CD4-positive, alpha-beta T cell treated with Interleukin-21 for 1 hour (primary cell): ENCODE measurements at places on chromosomes 16 and 17.

DNA sequence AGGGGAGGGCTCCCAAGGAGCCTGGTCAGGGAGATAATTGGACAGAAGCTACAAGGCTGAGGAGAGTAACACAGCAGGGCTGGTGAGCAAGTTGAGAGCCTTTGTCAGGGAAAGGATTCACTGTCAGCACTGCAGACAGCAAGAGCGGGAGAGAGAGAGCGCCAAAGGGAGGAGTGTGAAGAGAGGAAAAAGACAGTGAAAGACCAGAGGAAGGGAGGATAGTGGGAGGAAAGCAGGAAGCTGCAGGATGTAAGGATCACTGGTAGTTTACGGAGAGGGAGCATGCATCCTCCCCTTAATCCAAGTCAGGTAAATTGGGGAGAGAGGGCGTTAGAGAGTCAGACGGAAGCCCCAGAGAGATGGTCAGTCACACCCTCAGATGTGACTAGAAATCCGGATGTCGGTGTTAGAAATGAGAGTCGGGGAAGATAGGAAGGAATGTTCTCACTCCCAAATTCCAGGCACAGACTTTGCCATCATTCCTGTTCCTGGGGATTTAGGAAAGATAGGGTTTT lies 13.8 kb upstream of the SPOP start:
- DNase-seq = no peak

DNA sequence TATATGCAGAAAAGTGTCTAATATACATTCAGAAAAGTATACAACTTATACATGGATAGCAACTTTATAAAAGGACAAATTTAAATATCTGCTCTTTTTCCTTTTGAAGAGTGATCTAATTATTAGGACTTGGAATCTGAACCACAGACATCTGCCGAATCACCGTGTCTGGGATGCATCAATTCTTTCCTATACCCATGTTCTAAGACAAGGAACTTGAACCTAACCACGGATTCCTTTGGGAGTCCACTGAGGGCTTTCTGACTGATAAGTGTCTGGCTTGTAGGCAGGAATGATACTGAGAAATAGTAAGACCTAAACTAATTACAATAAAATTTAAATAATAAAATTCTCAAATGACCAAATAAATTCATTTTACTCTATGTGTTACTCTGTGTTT lies 54.2 kb downstream of the NDEL1 start:
- DNase-seq = no peak

DNA sequence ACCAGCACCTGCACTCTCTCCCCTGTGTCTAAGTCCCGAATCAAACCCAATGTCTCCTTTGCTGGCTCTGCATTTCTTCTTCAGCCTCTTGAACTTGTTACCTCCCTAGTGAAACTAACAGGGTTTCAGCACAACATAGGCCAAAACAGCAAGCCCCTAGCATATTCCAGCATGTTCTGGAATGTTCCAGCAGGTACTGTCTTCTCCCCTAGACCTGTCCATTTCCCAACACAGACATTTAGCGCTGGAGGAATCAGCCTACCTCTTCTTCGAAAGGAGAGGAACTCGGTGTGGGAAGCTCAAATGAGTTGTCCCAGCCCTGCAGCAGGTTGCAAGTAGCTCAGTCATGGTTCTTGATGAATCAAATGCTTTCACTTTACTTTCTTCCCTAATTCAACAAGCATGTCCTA lies 47.1 kb downstream of the LITAF start:
- DNase-seq = no peak

DNA sequence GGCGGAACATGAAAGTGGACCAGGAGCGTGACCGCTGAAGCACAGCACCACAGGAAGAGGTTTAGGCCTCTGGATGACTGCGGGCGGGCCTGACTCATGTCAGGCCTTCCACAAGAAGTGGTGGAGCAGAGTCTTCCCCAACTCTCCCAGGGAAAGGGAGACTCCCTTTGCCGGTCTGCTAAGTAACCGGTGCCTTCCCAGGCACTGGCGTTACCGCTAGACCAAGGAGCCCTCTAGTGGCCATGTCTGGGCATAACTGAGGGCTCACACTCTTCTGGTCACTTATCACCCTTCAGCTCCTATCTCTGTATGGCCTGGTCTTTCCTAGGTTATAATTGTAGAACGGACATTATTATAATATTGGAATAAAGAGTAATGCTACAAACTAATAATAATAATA lies 1931.9 kb downstream of the TP53TG3F start:
- no peak for DNase-seq

DNA sequence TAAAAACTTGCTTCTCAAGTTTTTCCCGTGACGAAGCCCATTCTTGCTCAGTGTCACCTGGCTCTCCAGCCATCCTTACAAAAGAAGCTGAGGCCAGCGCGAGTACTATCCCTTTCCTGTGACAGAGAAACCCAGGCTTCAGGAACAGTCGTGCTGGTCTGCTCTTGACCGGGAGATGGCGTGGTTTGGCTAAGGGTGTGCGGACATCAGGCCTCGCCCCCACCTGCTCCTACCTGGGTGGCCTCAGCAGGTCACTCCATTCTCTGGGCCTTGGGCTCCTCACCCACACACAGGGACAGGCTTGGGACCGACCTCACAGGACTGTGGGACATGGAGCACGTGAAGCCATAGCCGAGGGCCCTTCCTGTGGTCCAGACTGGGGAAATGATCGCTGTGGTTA lies 75.2 kb upstream of the CIBAR2 start:
- no peak for DNase-seq
